Kidney (tissue), 22 donors: ENCODE measurements at places on chromosomes 5 and 9. TPM values are rescaled to one million over a fixed set of nuclear protein-coding genes. Genes with fewer than 3 reads are reported as not detected.

PNPLA7 gene
- 9.6 TPM for total RNA-seq

DAPK1 gene
- total RNA-seq: 166 TPM

PRELID2 gene
- total RNA-seq: 12.1 TPM

ARL14EPL gene
- not detected for total RNA-seq

DNA sequence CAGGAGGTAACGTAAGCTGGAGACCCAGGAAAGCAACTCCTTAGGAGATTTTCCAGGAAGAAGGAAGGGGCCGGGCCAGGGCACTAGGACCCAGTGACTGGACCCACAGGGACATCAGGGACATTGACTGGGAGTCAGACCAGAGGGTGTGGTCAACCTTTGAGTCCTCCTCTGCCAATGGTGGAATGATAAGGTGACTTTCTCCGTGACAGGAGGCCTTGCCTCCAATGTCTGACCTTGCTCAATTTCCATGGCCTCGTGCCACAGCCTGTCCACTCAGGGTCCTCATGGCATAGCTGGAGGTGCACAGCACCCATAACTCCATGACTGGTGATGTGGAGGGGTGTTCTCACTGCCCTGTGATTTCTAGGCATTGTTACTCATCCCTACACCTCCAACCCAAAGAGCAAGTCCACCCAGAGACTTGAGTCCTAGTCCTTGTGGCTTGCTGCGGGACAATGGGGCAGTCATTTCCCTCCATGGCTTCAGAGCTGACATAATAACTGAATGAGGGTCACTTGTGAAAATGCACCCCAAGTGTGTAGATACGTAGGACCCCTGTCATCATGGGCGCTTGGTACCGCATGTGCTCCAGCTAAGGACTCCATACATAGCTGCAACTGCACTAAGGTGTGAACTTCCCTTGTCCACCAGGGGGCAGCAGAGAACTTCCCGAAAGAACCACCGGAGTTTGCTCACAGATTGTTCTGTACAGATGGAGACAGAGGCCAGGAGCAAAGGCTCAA is 4.1 kb upstream of the AMBP start:
- peak; percentile 90 for DNase-seq

DNA sequence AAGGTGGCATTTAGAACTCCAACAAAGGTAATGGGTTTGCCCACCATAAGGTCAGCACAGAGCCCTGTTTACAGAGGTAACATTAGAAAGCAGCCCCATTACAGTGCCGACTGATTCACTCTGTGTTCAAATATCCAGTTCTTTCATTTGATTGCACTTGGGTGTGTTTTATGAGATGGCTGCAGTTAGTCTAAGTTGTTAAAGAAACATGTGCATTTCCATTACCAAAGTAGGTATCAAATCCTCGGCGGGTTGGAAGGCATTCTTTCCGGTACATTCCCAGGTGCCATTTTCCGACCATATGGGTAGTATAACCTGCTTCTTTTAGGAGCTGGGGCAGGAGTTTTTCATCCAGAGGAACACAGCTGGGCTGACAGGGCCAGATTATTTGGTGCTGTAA is 16.3 kb downstream of the ARSB start:
- DNase-seq: no peak

GRCh38 chr5:169343766-169344165 is 42.8 kb upstream of the SLIT3 start:
- no peak for DNase-seq

- DNase-seq: no peak
These were observed 95.5 kb downstream of the F2RL2 start for GRCh38 chr5:76527685-76528161.

- no peak for DNase-seq
These were observed 170.4 kb upstream of the CDH6 start for GRCh38 chr5:31023105-31023504.

DNA sequence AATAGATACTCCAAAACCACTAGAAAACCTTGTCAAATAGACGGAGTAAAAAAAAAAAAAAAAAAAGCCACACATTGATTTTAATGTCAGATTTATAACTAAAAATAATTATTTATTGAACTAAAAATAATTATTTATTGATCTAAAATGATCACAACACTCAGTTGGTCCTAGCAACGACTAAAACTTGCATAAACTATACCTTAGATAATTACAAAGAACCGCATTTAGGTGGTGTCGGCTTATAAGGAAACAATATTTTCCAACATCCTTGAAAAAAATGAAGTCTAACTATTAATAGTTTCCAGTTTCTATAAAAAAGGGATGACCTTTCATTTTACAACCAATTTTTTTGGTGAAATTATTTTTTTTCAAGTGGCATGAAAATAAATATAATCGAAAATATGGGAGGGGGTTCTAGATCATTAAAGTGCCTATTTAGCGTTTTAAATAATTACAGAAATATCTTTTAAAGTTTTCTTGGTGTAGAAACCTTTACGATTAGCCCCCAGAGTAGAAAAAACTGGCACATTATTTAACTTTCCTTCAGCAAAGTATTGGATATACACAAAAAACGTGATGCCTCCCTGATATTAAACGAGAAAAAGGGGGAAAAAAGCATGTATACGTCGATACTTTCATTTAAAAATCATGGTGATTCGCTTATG is 3.7 kb downstream of the ARRDC3 start:
- no peak for DNase-seq
